Stimulated activated CD4-positive, alpha-beta T cell treated with anti-CD3 and anti-CD28 coated beads, TNF-alpha, amount 100 ng/mL, for 1 hour (primary cell): ENCODE measurements at places on chromosomes 2 and 18.

GRCh38 chr2:118642501-118642900, 204.9 kb downstream of the EN1 start:
- DNase-seq = no peak

- DNase-seq = no peak
These were observed 83.1 kb downstream of the CDC42EP3 start for GRCh38 chr2:37588316-37588777.

GRCh38 chr2:29053223-29053622, 21.1 kb downstream of the PCARE start:
- DNase-seq = no peak

- DNase-seq = no peak
These were observed 13.2 kb downstream of the FN1 start for GRCh38 chr2:215422676-215423075.

GRCh38 chr2:10006236-10007161, 36.9 kb upstream of the KLF11 start:
- DNase-seq = no peak

DNA sequence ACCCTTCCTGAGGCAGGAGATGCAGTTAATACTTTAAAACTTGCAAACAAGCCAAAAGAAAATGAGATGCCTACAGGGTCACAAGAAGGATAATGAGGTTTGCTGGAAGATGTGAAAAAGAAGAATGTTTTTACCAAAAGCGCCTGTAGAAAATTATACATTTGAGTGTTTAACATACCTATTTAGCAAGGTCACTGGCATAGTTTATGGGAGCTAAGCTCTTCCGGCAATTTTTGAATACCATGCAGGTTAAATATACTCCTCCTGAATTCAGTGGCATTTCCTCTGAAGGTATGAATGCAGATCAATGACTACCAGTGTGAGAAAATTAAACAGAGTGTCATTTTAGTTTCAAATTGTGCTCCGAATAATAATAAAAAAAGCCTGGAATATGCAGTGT, 21.2 kb upstream of the MAP3K20 start:
- DNase-seq = no peak

DNA sequence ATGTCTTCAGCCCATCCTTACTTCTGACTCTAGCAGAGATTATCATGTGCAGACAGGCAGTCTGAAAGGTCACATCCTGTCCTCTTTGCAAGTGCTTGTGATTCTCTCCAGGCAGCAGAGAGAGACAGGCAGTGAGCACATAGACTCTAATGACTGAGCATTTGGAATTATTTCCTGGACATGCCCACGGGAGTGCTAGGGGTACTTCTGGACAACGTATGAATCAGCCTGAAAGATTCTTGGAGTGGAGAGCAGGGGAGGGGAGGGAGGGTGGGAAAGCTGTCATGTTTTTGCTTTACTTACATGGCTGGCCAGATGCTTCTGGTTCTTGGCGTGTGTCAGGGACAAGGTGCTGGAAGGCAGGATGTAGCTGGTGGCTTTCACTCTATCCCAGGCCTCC, 150.6 kb downstream of the RIF1 start:
- no peak for DNase-seq

DNA sequence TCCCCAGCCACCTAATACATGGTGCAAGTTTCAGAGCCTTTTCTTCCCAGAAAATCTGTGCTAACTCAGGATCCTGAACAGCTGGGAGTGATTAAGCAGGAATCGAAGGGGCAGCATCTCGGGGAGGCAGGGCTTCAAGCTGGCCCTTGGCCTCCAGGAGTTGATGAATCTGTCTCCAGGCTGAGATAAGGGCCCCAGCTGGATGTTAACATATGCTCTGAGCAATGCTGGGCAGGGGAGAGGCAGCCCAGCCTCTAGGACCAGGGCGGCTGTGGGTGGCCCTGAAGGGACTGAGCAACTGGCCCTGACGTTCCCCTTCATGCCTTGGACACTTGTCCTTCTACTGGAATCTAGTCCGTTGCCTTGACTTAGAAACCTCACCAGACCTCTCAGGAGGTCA, 84.1 kb upstream of the EPC2 start:
- DNase-seq = no peak

- no peak for DNase-seq
These were observed 226.3 kb downstream of the KIAA1328 start for GRCh38 chr18:37055137-37055802.

DNA sequence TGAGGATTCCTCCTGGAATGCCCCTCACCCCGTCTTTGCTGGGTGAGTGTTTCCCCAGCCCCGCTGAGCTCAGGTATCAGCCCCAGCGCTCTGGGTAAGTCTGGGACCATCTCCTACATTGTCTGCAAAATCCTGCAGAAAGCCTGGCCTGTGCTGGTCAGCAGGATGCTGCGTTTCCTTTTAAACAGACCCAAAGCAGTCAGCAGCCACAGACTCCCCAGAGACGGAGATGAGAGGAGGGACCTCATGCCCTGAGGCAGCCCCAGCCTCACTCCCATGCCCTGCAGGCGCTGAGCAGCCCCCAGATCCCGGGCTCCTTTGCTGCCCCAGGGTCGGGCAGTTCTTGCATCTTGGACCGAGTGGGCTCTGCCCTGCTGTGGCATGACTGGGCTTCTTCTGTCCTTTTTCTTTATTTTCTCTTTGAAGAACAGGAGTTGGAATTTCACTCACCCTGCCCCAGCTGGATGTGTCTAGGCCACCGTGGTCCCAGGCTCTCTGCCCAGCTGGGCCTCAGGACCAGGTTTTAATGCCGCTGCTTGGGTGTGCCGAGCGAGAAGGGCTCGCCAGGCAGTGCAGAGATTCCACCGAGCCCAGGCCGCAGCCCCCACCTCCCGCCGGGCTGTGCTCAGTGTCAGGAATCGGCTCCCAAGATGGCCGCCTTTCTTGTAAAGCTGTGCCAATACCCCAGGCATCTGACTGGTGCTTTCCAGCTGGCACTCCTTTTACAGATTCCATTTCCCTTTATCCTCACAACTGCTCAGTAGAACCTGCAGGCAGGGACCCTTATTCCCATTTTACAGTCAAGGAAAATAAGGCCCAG, 43.6 kb downstream of the ODC1 start:
- no peak for DNase-seq

GRCh38 chr2:21356086-21356856, 232.5 kb downstream of the TDRD15 start:
- DNase-seq = no peak

DNA sequence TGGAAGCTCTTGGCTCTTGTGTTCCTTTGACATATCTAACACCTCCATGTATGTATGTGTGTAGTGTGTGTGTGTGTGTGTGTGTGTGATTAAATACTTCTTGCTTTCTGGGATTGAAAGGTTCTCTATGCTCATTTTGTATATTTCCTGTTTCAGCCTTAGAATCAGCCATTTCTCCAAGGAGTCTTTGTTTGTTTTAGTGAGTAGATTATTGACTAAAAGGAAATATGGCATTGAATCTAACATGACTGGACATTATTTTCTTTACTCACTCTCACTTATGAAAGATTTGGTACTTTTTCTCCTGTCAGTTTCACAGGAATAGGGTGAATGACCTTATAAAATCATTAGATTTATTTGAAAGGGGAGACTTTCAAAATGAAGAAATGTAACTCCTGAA, 413.8 kb upstream of the SLC14A2 start:
- DNase-seq = no peak

GRCh38 chr2:224165901-224166319, 126.8 kb upstream of the SERPINE2 start:
- no peak for DNase-seq

- no peak for DNase-seq
These were observed 62.8 kb downstream of the NBEAL1 start for GRCh38 chr2:203077451-203077850.

GRCh38 chr2:239454507-239454906, 53.7 kb upstream of the HDAC4 start:
- DNase-seq = no peak

DNA sequence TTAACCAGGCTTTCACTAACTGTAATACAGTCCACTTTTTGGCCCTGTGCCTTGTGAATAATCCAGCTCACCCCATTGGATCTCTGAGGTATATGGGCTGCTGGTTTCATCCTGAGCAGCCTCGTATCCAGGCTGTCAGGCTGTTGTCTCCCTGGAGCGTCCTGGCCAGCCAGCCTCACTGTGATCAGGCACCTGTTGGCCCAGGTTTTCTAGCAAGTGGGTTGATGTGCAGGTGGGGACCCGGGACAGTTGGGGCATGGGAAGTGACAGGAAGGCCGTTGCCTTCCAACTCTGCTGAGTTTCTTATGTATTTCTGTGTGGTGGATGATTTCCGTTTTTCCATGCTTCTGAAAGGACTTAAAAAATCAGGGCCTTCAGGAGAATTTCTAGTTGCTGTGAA, 132.4 kb downstream of the ACOXL start:
- DNase-seq = no peak

- no peak for DNase-seq
These were observed 361.3 kb downstream of the ZNF521 start for GRCh38 chr18:24990671-24991134.

GRCh38 chr18:75161256-75162028, 47.5 kb downstream of the PTGR3 start:
- no peak for DNase-seq

- no peak for DNase-seq
These were observed 80.2 kb downstream of the SLC8A1 start for GRCh38 chr2:40371525-40372282.

DNA sequence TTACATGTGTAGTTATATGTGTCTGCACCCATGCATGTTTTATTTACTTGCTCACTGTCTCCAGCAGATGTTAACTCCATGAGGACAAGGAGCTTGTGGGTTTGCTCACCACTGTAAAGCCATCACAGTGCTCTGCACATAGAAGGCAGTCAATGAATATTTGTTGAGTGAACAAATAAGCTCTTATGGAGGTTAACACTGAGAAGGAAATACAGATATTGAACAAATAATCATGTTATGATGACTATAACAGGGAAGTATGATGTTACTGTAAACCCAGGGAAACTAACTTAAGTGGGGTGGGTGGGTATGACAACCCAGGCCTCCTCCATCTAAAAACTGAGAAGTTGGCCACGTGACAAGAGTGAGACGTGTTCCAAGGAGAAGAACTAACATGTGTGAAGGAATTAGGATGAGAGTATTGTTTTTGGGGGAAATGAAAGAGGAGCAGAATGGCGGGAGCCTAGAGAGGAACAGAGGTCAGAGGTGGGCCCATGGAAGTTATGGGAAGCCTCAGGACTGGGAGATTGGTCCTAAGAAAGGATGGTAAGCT, 6.0 kb upstream of the FAM117B start:
- no peak for DNase-seq

DNA sequence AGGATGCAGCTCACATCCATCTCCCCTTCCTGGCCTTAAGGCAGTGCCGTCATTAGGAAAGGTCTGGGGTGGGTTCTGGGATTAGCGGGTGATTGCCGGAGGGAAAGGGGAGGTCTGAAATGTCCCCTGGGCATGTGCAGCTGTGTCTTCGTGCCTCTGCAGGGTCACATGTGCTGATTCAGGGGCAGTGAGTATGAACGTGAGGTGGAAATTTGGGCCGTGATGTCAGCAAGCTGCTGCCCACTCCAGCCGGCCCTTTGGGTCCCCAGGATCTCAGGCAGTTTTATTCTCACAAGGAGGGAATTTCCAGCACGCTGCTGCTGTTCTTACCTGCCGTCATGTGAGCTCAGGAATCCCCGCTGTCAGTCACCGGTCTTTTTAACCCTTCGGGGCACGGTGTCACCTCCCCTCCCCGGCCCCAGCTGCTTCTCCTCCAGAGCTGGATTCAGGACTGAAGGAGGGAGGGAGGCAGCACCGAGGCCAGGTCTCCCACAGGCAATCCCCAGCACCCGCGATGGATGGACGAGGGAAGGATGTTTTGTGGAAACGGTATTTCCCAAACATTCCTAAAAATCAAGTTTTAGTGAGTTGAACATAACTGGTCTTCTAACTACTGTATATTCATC, 23.5 kb downstream of the GPR35 start:
- no peak for DNase-seq

- no peak for DNase-seq
These were observed 43.2 kb downstream of the CYB5A start for GRCh38 chr18:74248595-74248994.

- DNase-seq = no peak
These were observed 13.3 kb upstream of the CAPN13 start for GRCh38 chr2:30820381-30821055.

DNA sequence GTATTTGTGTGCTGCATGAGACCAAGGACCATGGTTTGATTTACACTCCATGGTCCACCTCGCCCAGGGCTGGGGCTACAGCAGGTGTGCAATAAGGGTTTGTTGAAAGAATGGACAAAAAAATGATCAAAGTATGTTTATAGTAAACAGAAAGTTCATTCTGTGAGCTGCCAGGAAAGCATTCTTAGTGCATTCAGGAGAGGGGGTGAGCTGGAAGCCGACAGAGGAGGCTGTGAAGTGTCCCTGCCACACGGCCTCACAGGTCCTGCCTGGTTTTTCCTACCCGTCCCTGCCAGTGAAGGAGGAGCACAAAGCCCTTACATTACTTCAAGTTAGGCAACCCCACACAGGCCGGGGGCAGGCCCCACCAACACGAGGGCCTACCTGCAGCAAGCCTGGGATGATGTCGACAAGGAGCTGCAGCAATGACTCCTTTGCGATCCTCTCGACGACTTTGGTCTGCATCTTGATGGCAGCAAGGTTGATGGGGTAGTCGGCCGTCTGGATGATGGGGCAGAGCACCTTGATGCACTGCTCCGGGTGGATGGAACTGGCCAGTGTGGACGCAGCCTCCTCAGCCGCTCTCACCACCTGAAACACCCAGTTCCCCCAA, 63.2 kb upstream of the TFCP2L1 start:
- DNase-seq = no peak

DNA sequence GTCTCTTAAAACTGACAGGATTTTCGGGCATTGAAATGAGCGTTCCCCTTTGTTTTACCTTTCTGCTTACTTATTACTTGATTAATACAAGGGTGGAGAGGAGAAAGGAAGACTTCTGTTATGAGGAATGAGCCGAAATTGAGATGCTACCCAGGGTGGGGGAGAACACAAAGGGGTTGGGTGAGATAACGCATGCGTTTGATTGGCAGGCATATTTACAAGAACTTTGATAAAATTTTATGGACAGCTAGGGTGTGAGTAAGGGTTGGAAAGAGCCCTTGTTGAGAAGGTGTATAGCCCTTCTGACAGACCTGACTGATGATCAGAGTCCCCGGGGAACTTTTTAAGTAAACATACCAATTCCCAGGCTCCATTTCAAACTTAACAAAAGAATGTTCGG, 1.8 kb downstream of the RNF138 start:
- DNase-seq = no peak

DNA sequence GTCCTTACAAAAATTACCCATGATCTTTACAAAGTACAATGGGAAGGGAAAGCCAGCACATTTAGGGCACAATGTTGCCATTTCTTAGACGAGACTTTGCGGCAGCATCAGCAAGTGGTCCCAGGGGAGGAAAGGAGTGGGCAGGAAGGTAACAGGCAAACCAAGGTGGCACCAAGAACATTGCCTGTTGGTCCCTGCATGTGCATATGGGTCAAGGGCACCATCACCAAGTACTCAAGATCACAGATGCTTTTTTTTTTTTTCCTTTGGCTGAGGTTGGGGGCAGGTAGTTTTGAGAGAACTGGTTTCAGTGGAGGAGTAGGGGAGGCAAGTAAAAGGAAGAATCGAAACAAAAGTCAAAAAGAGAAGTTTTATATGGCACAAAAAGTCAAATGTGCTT, 752 bp upstream of the CYTIP start:
- DNase-seq = no peak
